ENCODE measurements at places on chromosomes 7 and 10.

DNA sequence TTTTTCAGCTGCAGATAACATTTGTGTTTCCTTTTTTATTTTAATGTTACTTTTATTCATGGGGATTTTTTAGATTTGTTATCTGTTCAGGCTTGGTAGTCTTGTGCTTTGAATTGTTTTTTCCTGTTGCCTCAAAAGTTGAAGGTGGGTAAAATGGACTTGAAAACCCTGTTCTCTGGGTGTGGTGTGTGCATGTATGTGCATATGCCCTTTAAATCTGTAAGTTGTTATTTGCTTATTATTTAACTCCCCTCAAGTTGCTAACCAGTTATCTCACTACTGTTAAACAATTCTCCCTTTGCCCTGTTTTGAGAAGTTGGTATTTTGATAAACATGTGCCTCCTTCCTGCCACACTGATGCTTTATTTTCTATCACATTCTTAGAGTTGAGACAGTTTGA, 30.6 kb downstream of the TSPAN14 start:
- no peak for DNase-seq

DNA sequence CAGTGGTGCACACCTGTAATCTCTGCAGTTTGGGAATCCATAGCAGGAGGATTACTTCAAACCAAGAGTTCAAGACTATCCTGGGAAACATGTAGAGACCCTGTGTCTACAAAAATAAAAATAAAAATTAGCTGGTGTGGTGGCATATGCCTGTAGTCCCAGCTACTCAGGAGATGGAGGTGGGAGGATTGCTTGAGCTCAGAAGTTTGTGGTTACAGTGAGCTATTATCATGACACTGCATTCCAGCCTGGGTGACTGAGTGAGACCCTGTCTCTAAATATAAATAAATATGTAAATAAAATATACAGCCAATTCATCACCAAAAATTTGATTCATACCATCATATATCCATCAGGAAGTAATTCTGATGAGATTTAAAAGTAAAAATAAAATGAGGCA, 60.9 kb downstream of the ANKRD7 start:
- DNase-seq = no peak

DNA sequence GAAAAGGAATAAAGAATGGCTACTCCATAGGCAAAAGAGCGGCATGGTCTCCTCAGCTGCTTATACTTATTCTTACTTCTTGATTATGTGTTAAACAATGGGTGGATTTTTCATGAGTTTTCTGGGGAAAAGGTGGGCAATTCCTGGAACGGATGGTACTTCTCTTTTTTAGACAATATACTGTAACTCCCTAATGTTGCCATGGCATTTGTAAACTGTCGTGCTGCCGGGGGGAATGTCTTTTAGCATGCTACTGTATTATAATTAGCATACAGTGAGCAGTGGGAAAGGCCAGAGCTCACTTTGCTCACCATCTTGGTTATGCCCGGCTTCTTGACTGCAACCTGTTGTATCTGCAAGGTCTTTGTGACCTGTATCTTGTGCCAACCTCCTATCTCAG, 372.1 kb upstream of the AKR1E2 start:
- DNase-seq = no peak

GRCh38 chr7:22885797-22886261, 63.2 kb upstream of the TOMM7 start:
- peak; percentile 59 for DNase-seq

GRCh38 chr7:148241700-148242293, 348.8 kb upstream of the C7orf33 start:
- DNase-seq = no peak

- DNase-seq = no peak
Measured at GRCh38 chr7:153151766-153152165, 392.2 kb downstream of the ACTR3B start.

- no peak for DNase-seq
Measured at GRCh38 chr10:112962343-112962742, 12.3 kb downstream of the TCF7L2 start.

DNA sequence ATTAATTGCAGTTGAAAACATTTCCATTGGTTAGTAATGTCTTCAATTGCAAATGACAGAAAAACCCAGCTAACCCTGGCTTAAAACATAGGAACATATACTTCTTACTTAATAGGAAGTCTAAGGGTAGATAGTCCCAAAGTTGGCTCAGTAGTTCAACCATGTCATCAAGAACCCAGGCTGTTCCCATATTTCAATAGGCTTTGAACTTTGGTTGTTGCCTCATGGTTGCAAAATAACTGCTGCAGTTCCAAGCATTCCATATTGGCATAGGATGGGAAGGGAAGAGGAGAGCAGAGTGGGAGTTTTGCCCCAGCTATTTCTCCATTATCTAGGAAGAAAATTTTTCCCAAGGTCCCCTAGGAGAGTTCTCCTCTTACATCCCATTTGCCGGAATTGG, 81.4 kb upstream of the EEPD1 start:
- no peak for DNase-seq

GRCh38 chr10:4733150-4733842, 92.7 kb upstream of the AKR1E2 start:
- no peak for DNase-seq

GRCh38 chr7:107898997-107899594, 8.1 kb downstream of the DLD start:
- DNase-seq = no peak

DNA sequence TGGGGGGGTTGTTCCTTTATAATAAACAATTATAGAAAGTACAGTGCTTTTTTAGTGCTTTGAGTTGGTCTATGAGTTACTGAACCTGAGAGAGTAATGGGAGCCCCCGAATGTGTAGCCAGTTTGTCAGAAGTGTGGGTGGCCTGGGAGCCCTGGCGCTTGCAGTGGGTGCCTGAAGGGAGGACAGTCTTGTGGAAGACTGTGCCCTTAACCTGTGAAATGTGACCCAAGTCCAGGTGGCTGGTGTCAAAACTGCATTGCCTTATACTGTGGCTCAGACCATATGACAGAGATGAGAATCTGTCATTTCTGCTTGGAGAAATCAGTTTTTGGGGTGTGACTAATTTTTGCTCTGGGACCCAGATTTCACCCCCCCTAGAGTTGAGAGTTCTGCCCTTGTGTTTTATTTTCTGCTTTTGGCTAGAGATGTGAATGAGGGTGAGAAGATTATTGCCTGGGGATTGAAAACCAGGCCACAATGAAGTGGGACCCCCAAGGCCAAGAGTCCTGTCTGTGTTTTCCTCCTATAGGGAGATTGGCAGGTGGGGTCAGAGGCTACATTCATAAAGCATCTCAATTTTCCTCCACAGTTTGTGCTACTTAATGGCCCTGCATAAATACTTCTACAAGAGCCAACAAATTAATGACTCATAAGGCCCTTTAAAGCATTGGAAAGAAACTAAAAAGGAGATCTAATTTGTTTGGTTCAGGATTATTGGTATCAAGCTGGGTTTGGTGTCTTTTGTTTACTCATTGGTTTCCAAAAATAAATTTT, 24.1 kb upstream of the CARD11 start:
- DNase-seq = no peak

DNA sequence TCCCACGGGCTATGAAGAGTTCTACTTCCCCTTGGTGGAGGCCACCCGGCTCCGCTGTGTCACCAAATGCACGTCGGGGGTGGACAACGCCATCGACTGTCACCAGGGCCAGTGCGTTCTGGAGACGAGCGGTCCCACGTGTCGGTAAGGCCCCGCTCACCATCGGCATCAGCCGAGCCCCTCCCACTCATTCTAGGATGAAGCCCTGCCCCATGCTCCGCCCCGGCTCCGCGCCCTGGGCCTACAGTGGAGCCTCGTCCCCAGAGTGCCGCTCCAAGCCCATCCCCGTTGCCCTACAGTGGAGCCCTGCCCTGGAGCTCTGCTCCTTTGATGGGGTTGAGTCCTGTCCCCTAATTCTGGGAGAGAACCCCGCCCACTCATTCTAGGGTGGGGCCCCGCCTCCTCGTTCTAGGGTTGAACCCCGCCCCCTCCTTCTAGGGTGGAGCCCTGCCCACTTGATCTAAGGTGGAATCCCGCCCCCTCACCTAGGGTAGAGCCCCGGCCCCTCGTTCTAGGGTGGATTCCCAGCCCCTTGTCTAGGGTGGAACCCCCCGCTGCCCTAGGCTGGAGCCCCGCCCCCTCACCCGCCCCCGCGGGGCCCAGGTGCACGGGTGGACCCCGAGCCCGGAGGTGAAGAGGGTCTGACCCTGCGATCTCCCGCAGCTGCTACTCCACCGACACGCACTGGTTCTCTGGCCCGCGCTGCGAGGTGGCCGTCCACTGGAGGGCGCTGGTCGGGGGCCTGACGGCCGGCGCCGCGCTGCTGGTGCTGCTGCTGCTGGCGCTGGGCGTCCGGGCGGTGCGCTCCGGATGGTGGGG, 3.4 kb upstream of the MUC12 start:
- peak; percentile 74 for DNase-seq

GRCh38 chr7:2931034-2931415, 86.9 kb upstream of the GNA12 start:
- no peak for DNase-seq

- DNase-seq = no peak
Measured at GRCh38 chr7:130982160-130982638, 248.2 kb upstream of the KLF14 start.

DNA sequence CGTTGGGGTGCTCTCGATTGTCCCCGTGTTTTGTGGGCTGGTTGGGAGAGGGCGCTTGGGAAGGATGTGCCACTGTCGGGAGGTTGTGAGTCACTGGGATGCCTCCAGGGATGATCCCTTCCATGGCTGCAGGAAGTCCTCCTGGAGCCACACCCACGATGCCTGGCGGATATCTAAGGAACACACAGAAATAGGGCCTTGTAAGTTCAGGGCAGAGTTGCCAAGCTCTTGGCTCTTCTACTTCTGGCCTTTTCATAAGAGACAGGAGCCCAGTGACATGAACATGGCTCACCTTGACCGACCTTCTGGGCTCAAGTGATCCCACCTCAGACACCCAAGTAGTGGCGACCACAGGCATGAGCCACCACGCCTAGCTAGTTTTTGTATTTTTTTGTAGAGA, 47.6 kb downstream of the ZRANB1 start:
- no peak for DNase-seq

DNA sequence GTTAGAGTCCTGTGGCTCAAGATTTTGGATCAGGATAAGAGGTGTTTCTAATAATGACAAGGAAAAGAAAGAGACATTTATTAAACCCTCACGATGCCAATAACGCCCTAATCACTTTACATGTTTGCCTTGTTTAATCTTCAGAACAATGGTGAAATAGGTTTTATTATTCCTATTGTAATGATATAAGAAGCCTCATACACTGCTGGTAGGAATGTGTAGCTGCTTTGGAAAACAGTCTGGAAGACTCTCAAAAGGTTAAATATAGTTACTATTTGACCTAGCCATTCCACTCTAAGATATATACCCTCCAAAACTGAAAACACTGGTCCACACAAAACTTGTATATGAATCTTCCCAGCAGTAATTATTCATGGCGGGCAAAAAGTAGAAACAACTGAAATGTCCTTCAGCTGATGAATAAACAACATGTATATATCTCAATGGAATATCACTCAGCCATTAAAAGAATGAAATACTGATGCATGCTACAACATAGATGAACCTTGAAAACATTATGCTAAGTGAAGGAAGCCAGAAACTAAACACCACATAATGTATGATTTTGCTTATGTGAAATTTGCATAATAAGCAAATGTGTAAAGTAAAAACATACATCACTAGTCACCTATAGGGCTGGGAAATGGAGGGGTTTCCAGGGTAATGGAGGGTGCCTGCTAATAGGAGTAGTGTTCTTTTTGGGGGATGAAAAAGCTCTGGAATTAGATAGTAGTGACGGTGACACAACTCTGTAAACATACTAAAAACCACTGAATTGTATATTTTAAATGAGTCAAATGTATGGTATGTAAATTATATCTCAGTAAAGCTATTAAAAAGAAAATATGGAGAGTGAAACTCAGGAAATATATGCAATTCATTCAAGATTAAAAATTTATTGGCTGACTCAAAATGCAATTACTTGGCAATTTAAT, 76.9 kb upstream of the ANK3 start:
- no peak for DNase-seq

GRCh38 chr7:38000272-38000671, 79.8 kb downstream of the EPDR1 start:
- DNase-seq = no peak

- no peak for DNase-seq
Measured at GRCh38 chr7:157577061-157577460, 240.3 kb downstream of the DNAJB6 start.

GRCh38 chr7:25844102-25844870, 307.7 kb upstream of the NFE2L3 start:
- no peak for DNase-seq

DNA sequence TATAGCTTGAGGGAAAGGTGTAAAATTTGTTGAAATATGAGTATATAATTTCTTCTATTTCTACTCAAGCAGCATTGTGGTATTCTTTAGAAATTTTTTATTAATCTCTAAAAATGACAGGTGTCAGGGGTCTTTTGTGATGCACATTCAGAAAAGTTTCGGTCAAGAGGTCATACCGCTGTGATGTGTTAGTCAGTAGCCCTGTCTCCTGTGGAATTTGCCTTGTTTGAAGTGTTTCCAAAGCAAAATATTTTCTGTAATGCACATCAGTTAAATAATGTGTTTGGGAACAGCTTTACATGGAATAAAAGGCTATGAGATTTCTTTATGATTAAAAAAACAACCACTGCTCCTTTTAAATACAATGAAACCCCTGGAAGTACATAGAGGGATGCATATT, 35.8 kb downstream of the FOXP2 start:
- DNase-seq = no peak

All from stimulated activated CD8-positive, alpha-beta memory T cell treated with anti-CD3 and anti-CD28 coated beads, Interleukin-15, amount 100 ng/mL, for 48 hours (primary cell).